Stimulated activated CD4-positive, alpha-beta T cell treated with anti-CD3 and anti-CD28 coated beads, Interleukin-2, amount 100 ng/mL, for 24 hours (primary cell): ENCODE measurements at places on chromosomes 6 and 20.

- DNase-seq, result no peak
These were observed 19.1 kb upstream of the CCN2 start for GRCh38 chr6:131970076-131970859.

DNA sequence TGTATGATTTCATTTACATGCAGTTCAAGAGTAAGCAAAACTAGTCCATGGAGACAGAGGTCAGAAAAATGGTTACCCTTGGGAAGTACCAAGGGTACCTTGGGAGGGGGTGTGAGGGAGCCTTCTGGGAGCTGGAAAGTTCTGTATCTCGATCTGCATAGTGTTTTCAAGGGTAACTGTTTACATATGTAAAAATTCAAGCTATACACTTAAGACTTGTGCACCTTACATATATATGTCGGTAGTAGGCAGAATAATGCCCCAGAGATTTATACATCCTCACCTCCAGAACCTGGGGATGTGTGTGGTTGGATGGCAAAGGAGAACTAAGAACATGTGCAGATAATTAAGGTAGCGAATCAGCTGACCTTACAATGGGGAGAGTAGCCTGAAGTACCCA, 31.0 kb downstream of the GABRR2 start:
- no peak for DNase-seq

GRCh38 chr20:4171538-4172116, 156.3 kb upstream of the RNF24 start:
- no peak for DNase-seq

- no peak for DNase-seq
These were observed 892 bp downstream of the REPS1 start for GRCh38 chr6:138987080-138987642.

- no peak for DNase-seq
These were observed 658.8 kb upstream of the CHD6 start for GRCh38 chr20:42276718-42277602.

GRCh38 chr6:54846243-54846856, at the start of gene FAM83B:
Gene FAM83B, plus strand, starts transcription at chr6:54846771. Its CDS starts 23,476 bp downstream, at chr6:54870247.
- no peak for DNase-seq

- no peak for DNase-seq
These were observed 538.4 kb upstream of the NRSN1 start for GRCh38 chr6:23587582-23587981.

DNA sequence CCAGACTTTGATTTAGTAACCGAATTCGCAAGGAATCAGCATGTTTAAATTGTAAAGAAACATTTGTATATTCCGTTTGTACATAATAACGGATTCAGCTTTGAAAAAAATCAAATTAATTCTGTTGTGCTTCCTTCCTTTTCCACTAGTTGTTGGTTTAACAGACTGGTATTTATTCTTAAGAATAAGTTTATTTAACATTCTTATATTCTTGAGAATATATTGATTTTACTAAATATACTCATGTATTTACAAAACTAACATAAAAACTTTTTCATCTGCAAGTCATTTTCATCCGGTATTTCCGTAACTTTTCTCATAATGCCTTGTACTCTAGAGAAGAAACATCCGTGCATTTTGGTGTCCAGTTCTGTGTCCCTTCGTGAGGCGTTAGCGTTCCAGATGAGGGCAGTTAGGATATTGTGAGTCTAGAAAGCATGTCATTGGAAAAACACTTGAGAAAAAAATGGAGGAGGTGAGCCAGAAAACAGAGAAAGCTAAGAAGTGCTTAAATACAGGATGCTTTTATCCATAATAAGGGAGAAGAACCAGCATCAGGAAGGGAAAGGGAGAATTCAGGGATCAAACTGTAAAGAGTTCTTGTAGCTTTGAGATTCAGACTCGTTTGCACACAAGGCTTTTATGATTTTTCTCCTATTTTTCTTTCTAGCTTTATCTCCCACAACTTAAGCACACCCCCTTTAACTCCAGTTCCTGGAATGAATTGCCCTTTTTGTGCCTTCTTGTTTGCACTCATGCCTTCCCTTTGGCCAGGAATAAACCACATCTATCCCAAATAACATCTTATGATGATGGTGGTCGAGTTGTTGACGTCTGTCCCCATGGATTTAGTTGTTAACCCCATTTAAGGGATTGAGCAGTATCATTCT, 1.8 kb downstream of the WRNIP1 start:
- DNase-seq, result no peak

- DNase-seq, result no peak
These were observed 47.6 kb downstream of the CPXM1 start for GRCh38 chr20:2752567-2753460.

DNA sequence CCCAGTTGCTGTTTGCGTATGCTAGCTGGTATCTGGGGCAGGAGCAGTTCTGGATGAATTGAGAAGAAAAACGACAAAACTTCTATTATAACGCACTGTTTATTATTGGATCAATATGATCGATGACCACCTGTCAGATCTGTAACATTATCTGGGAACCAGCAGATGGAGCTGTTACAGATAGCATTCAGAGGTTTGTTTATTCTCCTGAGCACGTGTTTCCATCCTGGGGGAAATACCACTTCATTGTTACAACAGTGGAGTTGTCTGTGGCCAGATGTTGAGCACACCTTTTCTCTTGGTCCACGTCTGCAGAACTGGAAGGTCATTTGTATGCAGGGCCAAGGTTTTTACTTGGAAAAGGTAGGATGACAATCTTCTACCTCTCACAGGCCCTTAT, 16.0 kb upstream of the NKX2-2 start:
- DNase-seq, result no peak

- no peak for DNase-seq
These were observed 798.5 kb upstream of the EPHA7 start for GRCh38 chr6:94217836-94218235.

- DNase-seq, result no peak
These were observed 288.6 kb downstream of the PRKN start for GRCh38 chr6:162438980-162439379.

DNA sequence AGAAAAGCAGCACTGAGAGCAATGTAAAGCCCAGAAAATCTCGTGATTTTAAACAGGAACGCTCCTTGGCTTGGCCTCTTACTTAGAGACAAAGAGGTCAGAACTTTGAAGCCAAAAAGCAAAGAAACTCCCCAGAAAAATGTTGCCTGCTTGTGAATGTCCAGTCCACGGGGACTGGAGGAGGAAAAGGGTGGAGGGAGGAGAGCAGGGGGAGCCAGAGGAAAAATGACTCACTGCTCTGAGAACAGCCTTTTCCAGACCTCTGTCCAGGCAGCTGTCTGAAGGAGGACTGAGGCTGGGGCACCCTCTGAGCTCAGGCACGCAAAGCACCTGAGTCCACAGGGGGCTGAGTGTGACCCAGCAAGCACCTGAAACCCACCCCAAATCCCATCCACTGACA, 64.7 kb downstream of the TRAM2 start:
- no peak for DNase-seq

DNA sequence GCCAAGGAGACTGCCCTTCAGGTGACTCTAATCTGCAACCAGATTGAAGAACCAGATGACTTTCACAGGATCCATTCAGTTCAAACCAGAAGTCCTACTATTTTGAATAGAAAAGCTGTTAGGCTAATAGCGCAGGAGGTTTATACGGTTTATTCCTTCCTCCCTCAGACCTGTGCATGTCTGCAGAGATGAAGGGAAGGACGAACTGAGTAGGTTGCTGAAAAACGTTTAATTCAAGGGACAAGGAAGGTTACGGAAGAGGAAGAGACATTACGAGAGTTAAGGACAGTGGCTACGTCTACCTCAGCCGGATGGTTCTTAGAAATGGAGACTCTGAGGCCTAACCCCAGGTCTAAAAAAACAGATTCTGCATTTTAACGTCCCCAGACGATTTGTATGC, 978 bp downstream of the AURKA start:
- no peak for DNase-seq

DNA sequence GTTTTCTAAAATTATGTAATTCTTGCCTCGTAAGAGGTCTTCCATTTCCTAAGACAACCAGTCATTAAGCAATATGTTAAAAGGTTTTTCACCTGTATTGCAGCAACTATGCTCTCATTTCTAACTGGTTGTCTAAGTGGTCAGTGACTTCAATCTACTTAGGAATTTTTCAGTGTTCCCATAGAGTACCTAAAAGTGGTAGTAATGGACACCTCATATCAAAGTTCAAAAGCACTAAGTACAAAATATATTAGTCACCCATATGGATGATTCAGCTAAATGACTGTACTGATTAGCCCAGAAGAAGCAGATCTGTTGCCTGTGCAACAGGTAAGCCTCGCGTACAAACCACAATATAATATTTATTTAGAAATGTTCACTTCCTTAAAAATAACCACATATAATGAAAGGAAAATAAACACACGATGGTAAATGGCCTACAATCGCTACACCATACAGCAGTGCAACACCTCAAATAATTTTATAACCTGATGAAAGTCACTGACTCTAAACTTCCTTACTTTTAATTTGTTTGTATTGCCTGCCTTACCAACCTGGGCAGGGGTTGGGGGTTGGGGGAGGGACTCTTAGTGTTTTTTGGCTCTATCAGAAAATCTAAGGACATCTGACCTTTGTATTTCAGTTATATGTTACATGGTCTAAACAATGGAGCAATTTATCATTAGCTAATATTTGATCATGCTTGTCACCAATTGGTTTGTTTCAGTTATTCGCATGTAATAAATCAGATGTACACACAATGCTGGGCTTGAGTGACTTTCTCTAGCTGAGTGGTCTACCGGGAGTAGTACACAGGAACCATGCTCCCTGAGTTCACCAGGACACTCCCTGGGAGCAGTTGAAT, 105.9 kb downstream of the HIVEP2 start:
- no peak for DNase-seq

- DNase-seq, result no peak
These were observed 34.6 kb downstream of the FBXO5 start for GRCh38 chr6:152948150-152948768.

DNA sequence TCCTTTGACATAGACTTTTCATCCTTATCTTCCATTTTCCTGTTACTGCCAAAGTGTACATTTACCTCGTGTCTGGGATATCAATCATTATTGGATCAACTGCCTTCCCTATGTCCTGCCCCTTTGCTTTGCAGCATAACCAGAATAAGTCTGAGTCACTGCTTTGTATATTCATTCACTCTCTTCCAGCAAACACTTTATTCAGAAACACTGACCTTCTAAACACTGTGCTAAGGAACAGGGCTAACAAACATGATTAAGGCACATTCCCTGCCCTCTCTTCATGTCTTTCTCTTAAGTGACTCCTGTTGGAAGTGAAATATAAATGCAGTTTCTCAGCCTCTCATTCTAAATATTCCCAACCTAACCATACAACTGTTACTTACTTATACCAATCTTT, 66.9 kb downstream of the COL19A1 start:
- DNase-seq, result no peak

DNA sequence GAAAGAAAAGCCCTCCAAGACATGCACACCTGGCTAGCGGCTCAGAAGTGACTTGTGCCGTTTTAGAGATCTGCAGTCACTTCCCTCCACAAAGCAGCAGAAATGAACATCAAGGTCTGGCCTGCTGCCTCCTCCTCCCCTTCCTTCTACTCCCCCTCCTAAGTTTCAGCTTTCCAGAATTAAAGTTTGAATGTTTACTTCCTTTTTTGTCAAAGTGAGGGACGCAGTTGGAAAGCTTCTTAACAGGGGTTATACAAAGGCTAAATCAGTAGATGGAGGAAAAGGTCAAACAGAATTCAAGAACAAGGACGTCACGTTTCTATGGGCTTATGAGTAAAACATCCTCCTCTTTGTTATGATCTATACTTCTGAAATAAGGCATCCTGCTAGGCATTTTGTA, 227.7 kb downstream of the SLC35F1 start:
- no peak for DNase-seq

DNA sequence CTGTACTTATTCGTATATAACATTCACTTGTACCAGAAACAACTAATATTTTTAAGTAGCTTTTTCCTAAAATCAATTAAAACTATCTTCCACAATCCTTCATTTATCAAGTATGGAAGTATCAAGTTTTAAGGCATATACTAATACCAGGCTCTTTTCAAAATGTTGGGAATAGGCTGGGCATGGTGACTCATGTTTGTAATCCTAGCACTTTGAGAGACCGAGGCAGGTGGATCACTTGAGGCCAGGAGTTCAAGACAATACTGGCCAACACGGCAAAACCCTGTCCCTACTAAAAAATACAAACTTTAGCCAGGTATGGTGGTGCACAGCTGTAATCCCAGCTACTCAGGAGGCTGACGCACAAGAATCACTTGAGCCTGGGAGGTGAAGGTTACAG, 25.7 kb upstream of the PLN start:
- DNase-seq, result no peak

DNA sequence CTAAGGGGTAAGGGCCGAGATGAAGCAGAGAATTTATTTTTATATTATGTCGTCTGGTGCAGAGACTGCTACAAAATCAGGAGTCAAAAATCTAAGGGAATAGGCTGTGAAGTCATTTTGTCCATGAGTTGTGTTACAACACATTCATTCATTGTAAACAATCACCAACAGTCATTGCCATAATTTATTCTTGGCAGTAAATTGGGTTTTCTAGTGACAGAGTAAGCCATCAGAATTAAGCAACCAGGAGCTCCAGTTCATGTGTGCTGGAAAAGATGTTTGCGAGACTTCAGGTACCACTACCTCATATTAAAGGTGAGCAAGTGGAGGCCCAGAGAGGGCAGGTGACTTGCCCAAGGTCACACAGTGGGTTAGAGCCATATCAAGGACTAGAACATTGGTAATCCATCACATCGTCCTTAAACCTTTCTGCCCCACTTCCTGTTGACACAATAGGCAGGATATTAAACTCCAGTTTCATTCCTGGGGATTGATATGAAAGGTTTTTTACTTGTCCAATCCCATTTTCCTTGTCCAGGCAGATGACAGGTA, 46.0 kb downstream of the E2F3 start:
- DNase-seq, result no peak

GRCh38 chr6:12258591-12259075, 31.5 kb upstream of the EDN1 start:
- no peak for DNase-seq

GRCh38 chr6:127578900-127579299, 1.9 kb downstream of the C6orf58 start:
- DNase-seq, result no peak

GRCh38 chr6:114362396-114362795, 19.6 kb upstream of the HS3ST5 start:
- no peak for DNase-seq

- DNase-seq, result no peak
These were observed 42.5 kb upstream of the CD83 start for GRCh38 chr6:14075095-14075503.

- DNase-seq, result no peak
These were observed 29.6 kb upstream of the MAP7 start for GRCh38 chr6:136579800-136580199.

- DNase-seq, result no peak
These were observed 184.3 kb downstream of the DST start for GRCh38 chr6:56458324-56458884.
